ENCODE measurements at places on chromosomes 2 and 18. TPM values are rescaled to one million over a fixed set of nuclear protein-coding genes. Genes with fewer than 3 reads are reported as not detected.
A peak's percentile ranks its signal among the peaks of the same experiment; 100 is the strongest.

The MAP3K19 gene
- not detected for total RNA-seq

The OTOF gene
- total RNA-seq = not detected

The ADAM23 gene
- total RNA-seq = 4.4 TPM

The FRZB gene
- not detected for total RNA-seq

DNA sequence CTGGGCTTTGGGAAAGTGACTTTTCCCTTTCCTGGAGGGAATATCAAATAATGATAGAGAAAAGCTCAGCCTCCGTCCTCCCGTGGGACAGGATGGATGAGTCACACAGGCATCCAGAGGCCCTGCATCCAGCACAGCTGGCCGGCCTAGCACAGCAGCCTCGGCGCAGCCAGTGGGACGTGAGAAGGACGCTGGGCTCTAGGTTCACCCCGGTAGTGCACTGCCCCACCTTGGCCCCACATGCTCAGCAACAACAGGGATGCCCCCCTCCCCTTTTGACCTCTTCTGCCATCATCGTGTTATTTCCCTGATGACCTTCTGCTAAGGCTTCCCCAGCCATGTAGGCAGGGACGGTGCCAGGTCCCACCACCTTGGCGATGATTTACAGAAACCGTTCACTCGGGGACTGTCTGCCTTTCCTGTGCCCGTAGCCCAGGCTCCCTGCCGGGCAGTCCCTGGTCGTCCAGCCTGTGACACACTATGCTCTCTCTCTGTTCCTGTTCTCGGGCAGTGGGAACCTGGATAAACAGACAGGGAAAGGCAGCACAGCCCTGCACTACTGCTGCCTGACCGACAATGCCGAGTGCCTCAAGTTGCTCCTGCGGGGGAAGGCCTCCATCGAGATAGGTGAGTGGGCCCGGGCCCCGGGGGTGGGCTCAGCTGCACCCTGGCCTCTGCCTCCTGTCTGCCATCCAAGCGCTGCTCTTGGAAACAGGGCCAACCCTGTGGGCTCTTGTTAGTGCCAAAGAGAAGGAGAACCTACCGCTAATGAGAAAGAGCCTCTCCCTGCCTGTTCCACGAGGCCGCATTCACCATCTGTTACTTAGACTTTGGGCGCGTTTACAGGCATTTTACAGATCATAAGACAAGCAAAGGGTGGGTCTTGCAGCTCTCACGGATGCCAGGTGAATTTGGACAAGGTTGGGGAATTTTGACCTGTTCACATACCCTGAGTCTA lies 44.6 kb downstream of the ITGB1BP1 start:
- peak; percentile 61 for DNase-seq

- no peak for DNase-seq
These were observed 472.8 kb downstream of the PLCL1 start for GRCh38 chr2:198277181-198277580.

- no peak for DNase-seq
These were observed 545.3 kb downstream of the TSN start for GRCh38 chr2:122300758-122301157.

GRCh38 chr2:225998653-225999052 lies 599.1 kb downstream of the NYAP2 start:
- peak; percentile 29 for DNase-seq

GRCh38 chr2:199457147-199458008 lies at the start of gene SATB2:
Gene SATB2, minus strand, starts transcription at chr2:199457939. Its CDS starts 1,902 bp downstream, at chr2:199456037.
- peak; percentile 72 for DNase-seq

- DNase-seq = no peak
These were observed 20.4 kb downstream of the TGFBRAP1 start for GRCh38 chr2:105309147-105309545.

GRCh38 chr2:198374375-198375082 lies 570.1 kb downstream of the PLCL1 start:
- DNase-seq = peak; percentile 7

DNA sequence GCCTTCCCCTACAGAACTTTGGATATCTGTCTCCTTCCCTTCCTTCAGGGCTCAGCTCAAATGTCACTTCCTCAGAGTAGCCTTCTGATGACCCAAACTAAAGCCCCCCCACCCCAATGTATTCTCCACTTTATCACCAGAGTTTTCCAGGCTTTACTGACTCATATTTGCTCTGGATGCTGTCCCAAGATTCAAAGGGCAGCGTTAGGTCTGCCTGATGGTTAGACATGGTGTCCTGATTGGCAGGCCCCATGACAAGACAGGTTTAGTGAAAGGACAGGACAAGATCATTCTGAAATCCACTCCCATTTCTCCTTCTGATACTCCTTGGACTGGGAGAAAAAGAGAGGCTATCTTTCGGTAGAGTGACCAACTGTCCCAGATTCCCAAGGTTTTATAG lies 22.6 kb upstream of the RPIA start:
- DNase-seq = no peak

DNA sequence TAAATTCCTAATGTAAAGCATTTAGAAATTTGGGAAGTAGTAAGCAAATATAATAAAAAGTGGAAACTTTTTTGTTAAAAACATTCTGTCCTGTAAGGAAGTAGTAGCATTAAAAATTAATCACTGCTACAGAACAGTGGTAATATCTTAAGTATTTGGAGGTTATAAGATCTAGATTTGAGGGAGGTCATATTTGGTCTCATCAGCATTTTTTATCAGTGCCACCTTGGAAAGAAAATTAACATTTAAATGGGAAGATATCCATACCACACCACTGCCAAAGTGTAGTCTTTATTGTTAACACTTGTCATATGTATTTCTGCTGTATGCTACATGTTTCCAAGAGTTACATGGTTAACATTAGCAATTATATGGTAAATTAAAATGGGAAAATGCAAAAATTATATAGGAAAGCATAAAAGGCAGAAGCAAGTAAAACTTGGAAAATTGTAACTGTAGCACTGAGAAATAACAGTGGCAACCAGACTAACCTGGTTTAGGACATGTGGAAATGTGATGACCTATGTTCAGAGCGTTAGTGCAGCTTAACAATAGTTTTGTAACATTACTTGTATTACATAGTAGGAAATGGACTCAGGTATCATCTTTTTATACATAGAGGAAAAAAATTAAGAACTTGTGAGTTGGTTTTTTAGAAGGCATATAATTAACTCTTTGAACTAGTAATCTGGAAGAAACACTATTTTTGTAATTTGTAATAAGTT lies 47.2 kb downstream of the CLIP4 start:
- no peak for DNase-seq

DNA sequence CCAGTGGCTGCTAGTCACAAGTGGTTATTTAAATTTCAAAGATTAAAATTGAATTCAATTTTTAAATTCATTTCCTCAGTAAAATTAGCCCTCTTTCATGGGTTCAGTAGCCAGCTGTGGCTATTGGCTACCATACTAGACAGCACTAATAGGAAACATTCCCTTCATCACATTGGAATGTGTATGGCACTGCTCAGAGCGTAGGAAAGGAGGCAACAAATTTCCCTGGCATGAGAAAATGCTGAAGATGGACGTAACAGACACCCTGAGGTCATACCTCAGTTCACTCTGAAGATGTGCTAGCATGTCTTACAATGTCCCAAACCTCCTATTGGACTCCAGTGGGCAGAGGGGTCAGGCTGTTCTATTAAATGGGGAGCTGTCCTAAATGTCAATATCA lies 96.4 kb downstream of the C1QL2 start:
- no peak for DNase-seq

GRCh38 chr2:165818920-165819319 lies 24.9 kb upstream of the GALNT3 start:
- no peak for DNase-seq

GRCh38 chr18:50283469-50284209 lies 2.3 kb upstream of the MBD1 start:
- DNase-seq = no peak

- no peak for DNase-seq
These were observed 207.3 kb downstream of the TRIB2 start for GRCh38 chr2:12923907-12924610.

Measured in Caki2 (cell line).